Mammary epithelial cell (primary cell): ENCODE measurements at places on chromosomes 5 and 9. TPM values are rescaled to one million over a fixed set of nuclear protein-coding genes. Genes with fewer than 3 reads are reported as not detected.

The TICAM2 gene
- total RNA-seq: 0.96 and 3.6 TPM in 2 replicates

The TMEM167A gene
- total RNA-seq: 88.5 and 102 TPM in 2 replicates

The SCGB3A2 gene
- not detected in 2 replicates for total RNA-seq

The ARSK gene
- total RNA-seq: 11.2 TPM

The GMCL2 gene
- not detected in 2 replicates for total RNA-seq

The BNC2 gene
- total RNA-seq: 0.09 TPM in 1 of 2 replicates, not detected in the other

The HTR1A gene
- not detected for total RNA-seq

The ADAMTS16 gene
- not detected for total RNA-seq

The DDX4 gene
- total RNA-seq: not detected

The CATSPER3 gene
- total RNA-seq: not detected

The EGR1 gene
- total RNA-seq: 153 and 159 TPM in 2 replicates

The RGS7BP gene
- total RNA-seq: not detected

The PCDHGA4 gene
- 1.0 and 1.3 TPM in 2 replicates for total RNA-seq

The TPRN gene
- 4.0 TPM for total RNA-seq

The SLC34A1 gene
- total RNA-seq: 0.09 TPM in 1 of 2 replicates, not detected in the other

The PPP6C gene
- total RNA-seq: 32.3 and 32.5 TPM in 2 replicates

The LECT2 gene
- not detected for total RNA-seq

The ENC1 gene
- 392 TPM for total RNA-seq

The EMB gene
- 110 TPM for total RNA-seq

The C1QTNF2 gene
- not detected for total RNA-seq

The MLANA gene
- total RNA-seq: not detected in 2 replicates

The SMIM15 gene
- 75.0 and 86.5 TPM in 2 replicates for total RNA-seq

The OR2S2 gene
- 0.28 TPM in 1 of 2 replicates, not detected in the other for total RNA-seq

The CCNO gene
- 8.8 and 9.9 TPM in 2 replicates for total RNA-seq

The NR5A1 gene
- total RNA-seq: not detected in 2 replicates

The ARSI gene
- 38.8 TPM for total RNA-seq

The SAXO1 gene
- total RNA-seq: not detected in 2 replicates

The ACSL6 gene
- total RNA-seq: not detected in 2 replicates

The FSD1L gene
- total RNA-seq: 10.8 TPM

The ACTBL2 gene
- 0.50 TPM for total RNA-seq

The CETN3 gene
- total RNA-seq: 9.0 TPM

The LCN12 gene
- total RNA-seq: not detected

The DPP7 gene
- total RNA-seq: 52.3 TPM

The GADD45G gene
- total RNA-seq: not detected in 2 replicates

The CXCL14 gene
- 145 TPM for total RNA-seq

The OMD gene
- total RNA-seq: not detected

The GCNT4 gene
- 3.5 and 3.6 TPM in 2 replicates for total RNA-seq

The ARHGEF37 gene
- total RNA-seq: 35.2 TPM

The GDF9 gene
- 0.50 TPM for total RNA-seq

The COL23A1 gene
- total RNA-seq: 0.21 and 0.54 TPM in 2 replicates

The ACTL7B gene
- not detected in 2 replicates for total RNA-seq

The OR1Q1 gene
- total RNA-seq: not detected in 2 replicates

The HACD4 gene
- total RNA-seq: 0.05 and 0.14 TPM in 2 replicates

The KIAA1191 gene
- 99.0 and 99.1 TPM in 2 replicates for total RNA-seq

The SUSD1 gene
- total RNA-seq: 10.2 TPM

The SPINK1 gene
- not detected for total RNA-seq

The SLC6A18 gene
- not detected in 2 replicates for total RNA-seq
